ENCODE measurements at places on chromosomes 5 and 9.

GRCh38 chr5:38715696-38716095, 130.1 kb upstream of the OSMR start:
- no peak for DNase-seq

- DNase-seq, result no peak
These were observed 64.2 kb downstream of the KLF4 start for GRCh38 chr9:107425101-107426025.

DNA sequence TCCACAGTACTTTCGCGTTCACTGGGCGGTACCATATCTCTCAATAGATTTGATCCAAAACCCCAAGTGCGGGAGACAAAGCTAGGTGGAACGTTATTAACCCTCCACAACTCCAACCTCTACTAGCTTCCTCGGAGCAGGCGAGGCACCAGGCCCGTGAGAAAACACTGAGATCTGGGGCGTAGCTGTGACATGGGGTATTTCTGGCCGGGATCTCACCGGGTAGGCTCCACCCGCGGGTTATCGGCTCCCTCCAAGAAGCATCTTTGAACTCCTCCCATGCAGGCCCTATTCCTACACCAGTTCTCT, 350 bp upstream of the SLC25A46 start:
- no peak for DNase-seq

DNA sequence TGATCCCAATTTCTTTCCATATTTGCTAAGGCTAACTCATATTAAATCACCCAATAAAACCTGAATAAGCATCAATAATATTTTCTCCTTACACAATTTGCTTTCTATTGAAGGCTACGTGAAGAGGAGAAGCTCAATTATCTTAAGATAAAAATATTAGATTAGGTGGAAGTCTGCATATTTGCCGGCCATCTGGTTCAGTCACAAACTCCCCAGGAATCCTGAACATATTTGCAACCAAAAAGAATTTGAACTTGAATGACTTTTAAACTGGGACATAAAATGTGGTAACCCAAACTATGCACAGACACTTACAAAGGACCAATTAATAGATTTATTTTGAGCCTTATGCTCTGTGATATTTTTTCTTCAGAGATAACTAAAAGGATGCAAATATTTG, 92.3 kb downstream of the HAPLN1 start:
- no peak for DNase-seq

- no peak for DNase-seq
These were observed 251.8 kb upstream of the RASA1 start for GRCh38 chr5:87015901-87016300.

GRCh38 chr9:69213647-69214046, 39.6 kb downstream of the TJP2 start:
- no peak for DNase-seq

DNA sequence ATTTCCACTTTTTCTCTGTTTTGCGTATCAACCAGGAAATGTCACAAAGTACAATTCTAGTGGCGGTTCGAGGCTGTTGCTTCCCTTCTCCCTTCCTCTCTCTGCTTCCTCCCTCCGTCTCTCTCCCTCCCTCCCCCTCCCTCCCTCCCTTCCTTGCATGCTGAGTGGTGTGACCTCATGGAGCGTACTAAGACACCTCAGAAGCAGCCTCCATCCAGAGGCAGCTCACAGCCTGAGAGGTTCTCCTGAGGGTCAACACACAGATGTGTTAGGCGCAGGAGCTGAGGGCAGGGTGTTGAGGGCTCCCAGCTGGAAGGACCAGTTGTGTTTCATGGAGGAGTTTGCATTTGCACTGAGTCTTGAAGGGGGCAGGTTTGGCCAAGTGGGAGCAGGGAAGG, 57.7 kb downstream of the COL5A1 start:
- DNase-seq, result no peak

DNA sequence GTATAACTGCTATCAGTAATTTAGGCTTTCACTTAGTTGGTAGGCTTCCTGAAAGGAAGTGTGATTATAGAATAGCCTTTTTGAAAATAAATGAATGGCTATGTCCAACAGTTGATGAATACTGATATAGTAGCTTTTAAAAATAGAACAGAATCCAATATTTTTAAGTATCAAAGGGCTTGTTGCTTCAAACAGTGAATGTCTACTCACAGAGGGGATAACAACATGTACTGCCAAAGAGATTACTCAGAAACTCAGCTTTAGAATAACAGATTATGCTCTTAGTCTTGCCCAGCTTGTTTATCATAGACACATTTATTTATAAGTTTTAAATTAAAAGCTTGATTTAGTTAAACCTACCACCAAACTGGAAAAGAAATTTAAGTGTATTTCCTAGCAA, 132.6 kb downstream of the XRCC4 start:
- no peak for DNase-seq

GRCh38 chr9:99894826-99895225, 11.6 kb upstream of the STX17 start:
- DNase-seq, result no peak

DNA sequence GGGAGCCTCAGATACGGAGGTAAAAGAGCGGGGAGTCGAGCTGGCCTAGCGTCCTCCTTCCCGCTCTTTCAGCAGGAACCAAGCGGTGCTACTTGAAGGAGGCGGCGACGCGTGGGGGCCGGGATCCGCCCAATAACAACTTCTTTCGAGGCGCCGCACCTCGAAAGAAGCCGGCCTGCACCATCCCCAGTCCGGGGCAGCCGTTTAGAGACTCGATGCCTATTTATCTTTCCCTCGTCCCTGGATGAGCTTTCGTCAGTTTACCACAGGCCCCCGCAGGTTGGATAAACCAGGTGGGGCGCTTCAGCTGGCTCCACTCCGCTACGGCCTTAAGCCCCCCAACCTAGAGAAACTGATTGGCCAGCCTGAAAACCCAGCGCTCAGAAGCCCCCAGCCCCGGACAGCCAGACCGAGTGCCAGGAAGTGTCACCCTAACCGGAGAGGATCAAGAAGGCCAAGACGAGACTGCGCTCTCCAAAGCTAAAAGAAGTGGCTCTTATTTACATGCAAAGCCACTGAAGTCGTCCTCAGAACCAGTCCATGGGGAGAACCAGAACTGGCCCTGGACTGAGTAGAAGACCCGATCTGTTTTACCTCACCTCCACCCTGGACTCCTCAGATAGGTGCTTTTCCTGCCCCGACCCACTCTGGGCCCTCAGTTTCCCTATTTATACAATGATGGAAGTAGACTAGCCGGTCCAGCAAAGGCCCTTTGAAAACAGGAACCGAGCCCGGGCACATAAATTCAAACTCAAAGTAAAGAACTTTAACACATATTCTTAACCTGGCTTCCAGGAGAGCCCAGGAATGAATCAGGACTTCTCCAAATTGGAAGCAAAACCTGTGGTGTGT, 1.4 kb downstream of the HAND1 start:
- DNase-seq, result no peak

DNA sequence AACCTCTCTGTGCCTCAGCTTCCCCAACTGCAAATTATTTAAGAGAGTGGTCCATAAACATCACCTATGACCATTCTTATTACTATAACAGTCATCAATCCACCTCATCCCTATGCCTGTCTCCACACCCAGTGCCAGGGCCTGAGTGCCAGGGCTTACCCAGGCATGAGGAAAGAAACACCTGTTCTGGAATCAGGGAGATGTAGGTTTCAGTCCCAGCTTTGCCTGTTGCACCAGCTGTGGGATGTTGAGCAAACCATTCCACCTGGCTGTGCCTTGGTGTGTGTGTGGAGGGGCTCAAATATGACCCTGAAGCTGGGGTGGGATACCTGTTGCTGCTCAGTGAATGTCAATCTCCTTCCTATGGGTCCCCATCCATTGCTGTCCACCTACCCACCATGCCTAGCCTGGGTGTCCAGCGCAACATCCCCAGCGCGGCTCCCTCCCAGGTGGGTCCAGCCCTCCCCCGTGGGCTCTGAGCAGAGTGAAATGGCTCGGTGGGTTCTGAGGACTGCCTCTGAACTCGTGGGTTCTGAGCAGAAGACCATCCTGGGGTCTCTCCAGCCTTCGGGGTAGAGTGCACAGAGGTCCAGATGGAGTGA, 16.3 kb downstream of the AKNA start:
- no peak for DNase-seq

- peak; percentile 50 for DNase-seq
These were observed 5.4 kb upstream of the HBEGF start for GRCh38 chr5:140351609-140352334.

DNA sequence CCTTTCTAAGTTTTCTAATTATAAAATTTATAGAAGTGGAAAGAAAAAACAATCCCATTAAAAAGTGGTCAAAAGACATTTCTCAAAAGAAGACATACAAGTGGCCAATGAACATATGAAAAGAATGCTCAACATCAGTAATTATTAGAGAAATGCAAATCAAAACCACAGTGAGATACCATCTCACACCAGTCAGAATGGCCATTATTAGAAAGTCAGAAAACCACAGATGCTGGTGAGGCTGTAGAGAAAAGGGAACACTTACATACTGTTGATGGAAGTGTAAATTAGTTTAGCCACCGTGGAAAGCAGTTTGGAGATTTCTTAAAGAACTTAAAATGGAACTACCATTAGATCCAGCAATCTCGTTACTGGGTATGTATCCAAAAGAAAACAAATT, 23.7 kb upstream of the PLPP1 start:
- no peak for DNase-seq

DNA sequence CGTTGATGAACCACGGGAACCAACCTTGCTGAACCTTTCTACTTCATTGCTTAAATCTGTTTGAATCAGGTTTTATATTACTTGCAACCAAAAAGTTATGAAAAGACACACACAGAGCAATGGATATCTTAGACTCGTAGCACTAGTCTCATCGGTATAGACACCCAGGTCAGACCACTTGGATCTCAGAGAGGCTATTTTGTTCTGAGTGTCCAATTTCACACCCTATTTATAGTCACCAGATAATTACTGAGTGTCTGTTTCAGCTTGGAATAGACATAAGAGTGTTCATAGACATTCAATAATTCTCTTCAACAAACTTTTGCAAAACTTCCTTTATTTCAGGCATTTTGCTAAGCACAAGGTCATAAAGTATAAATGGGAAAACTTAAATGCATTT, 145.4 kb upstream of the EGFLAM start:
- no peak for DNase-seq

DNA sequence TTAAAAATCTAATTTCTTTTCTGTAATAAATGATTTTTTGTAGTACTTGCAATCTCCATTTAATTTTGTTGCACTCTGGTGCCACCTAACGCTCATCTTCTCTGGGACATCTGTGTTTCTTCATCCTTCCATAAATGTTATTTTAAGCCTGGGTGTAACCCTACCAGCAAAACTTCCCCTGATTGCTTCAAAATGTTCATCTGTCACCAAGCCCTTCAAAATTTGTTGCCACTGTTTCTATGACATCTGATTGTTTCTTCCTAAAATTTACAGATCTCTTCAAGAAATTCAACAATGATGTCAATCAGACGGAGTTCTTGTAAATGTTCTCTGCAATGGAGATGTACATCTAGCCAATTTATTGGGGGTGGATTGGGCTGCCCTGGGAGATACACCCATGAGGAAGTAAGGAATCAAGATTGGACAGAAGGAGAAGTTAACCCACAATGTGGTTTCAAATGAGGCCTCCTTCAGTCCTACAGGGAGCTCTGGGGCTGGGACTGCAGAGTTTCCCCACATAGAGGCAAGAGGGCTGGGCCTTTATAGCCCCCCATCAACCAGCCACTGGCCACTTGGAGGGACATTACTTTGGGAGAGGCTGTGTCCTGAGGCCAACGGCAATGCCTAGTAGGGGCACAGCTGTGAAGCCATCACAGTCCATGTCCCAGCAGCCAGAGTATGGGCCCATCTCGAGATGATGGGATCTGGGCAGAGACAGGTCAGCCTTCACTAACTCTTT, 23.3 kb downstream of the MCTP1 start:
- DNase-seq, result peak; percentile 6

GRCh38 chr5:96245140-96246091, 187.6 kb downstream of the PCSK1 start:
- DNase-seq, result no peak

GRCh38 chr5:95102080-95102479, 182.8 kb downstream of the MCTP1 start:
- DNase-seq, result no peak

GRCh38 chr5:142280066-142281007, 44.5 kb downstream of the SPRY4 start:
- no peak for DNase-seq

DNA sequence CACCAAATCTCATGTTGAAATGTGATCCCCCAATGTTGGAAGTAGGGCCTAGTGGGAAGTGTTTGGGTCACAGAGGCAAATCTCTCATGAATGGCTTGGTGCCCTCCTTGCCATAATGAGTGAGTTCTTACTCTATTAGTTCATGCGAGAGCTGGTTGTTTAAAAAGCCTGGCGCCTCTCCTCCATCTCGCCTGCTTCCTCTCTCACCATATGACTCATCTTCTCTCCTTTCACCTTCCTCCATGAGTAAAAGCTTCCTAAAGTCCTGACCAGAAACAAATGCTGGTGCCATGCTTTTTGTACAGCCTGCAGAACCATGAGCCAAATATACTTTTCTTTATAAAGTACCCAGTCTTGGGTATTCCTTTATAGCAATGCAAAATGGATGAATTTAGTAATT, 20.9 kb upstream of the ARHGAP26 start:
- DNase-seq, result no peak

DNA sequence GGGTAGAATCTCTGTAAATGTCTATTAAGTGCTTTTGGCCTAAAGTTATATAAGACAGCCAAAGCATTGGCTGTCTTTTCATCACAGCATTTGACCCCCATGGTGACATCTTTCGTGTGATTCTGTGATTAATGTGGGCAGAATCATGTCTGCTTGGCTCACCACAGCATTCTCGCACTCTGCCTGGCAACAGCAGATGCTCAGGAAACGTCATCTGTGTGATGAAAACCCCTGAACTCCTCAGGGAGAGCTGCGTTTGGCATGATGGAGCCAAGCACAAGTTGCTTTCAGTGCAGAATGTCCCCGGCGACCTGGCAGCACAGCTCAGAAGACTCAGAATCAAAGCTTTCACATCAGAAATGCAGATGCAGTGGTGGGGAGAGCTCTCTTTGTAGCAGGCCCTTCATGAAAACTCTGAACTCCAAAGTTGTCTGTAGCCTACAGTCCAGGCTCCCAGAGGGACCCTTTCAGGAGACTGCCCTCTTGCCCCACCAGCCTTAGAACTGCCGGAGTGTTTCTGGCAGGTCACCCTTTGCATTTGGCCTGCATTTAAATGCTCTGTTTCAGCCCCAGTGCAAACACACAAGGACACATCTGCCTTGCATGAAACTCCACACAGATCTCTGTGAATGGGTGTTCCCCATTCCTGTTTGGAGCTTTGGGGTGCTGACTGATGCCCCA, 155.6 kb upstream of the PANK3 start:
- DNase-seq, result no peak

- no peak for DNase-seq
These were observed 1.0 kb upstream of the UBTD2 start for GRCh38 chr5:172284611-172284980.
